ENCODE measurements at places on chromosomes 2 and 18.

DNA sequence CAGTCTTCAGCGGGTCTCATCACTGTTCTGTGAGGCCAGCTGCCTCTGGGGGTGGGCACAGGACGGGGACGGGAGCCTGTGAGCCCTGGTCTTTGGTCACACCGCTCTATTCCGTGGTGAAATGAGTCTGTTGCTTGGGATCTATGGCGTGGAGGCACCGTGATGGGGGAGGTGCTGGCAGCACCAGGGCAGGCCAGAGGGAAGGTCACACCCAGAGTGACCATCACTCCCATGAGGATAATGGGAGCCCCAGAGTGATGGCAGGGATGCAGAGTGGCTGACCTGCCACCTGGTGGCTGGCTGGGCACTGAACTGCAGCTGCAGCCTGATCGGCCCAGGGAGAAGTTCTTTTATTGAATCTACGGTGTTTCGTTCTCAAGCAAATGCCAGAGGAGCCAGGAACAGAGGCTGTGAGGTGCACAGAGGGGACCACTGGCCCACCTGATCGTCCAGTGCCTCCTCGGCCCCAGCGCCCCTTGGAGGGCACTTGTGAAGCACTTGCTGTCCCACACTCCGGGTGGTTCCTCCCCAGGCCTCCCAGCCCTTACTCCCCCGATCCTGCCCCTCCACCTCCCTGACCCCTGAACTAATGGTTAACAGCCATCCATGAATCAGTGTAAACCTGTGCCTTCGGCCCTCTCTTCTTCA, 17.9 kb downstream of the KCNIP3 start:
- DNase-seq, result peak; percentile 4

GRCh38 chr18:75067996-75068645, 140.8 kb downstream of the PTGR3 start:
- no peak for DNase-seq

DNA sequence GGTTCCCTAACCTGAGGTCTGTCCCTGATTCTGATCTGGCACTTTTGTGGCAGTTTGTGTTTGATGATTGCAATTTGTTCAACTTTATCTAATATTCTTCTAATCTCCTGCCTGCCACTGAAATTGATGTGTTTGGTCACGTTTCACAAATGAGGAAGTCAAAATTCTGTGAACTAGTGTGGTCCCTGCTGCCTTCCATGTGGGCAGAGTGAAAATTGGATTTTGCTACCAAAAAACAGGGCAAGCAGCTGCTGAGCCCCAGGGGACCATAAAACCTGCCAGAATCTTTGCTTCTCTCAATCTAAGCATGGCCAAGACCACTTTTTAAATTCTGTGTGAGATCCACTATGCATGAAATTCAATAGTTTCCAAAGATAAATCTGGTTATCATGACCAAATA, 195.5 kb upstream of the CYRIA start:
- DNase-seq, result no peak

- no peak for DNase-seq
Measured at GRCh38 chr2:203799908-203800307, 67.7 kb upstream of the CTLA4 start.

DNA sequence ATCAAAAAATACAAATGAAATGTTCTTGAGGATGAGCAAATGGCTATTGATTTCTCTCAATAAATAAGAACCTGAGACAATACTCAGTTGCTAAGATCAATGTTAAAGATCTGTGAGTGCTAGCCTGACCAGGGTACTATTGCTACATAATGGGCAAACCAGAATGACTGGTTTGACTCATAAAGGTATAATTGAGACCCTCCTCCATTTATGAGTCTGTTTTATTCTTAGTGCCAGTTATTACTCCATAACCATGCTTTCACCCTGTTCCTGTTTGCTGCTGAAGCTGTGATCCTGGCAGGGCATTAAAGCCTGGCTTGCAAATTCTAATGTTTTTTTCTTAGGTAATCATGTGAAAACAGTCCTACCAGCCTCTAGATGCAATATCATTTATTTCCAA, 56.6 kb upstream of the PPM1B start:
- DNase-seq, result no peak

- DNase-seq, result no peak
Measured at GRCh38 chr2:231528636-231529030, 1.6 kb downstream of the NMUR1 start.

DNA sequence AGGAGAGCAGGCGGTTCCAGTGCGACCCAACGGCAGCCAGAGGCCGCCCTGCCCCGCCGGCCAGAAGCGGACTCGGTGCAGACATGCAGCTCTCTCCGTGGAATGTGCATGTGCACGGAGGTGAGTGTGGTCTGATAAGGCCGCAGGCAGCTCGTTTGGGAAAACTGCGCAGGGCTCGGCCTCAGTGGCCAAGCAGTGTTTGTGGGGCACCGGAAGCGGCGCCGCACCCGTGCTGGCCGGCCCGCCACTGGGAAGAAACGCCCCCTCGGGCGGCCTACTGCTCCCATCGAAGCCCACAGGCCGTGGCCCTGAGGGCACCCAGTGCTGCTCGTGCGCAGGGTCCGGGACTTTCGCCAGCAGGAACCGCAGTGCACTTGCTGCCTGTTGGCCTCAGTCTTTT, 25.2 kb downstream of the PRELID3A start:
- DNase-seq, result no peak
